Fibroblast of skin of left quadriceps (primary cell): ENCODE measurements at places on chromosomes 7 and 10.

DNA sequence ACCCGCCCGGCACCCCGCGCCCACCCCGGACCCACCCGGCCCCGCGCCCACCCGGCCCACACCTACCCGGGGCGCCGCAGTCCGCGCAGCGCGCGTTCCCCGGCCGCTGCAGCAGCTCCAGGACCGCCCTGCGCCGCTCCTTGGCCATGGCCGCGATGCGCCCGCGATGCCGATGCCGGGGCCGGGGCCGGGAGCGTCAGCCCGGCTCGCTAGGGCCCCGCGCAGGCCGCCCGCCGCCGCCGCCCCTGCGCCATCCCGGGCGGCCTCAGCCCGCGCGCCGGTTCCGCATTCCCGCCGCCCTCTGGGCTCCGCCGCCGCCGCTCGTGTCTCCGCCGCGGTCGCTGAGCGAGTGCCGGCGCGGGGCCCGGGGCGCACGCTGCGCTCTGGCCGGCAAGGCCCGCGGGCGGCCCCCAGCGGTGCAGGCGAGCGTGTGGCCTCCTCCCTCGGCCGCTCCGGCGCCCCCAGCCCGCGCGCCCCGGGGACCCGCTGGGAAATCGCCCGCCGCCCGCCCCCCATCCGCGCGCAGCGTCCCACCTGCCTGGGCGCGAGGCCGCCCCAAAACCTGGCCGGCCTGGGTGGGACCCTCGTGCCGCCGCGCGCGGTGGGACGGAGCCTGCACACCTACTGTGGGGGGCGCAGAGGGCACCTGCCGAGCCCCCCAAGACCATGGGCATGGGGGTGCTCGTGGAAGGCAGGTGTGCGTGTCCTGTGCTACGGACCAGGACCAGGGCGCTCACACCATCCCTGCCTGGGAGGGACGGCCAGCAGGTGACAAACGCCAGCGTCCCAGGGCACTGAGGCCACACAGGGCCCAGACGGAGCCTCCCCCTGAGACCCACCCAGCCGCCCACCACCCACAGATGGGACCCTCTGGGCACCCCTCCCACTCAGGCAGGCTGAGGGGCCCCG, at the start of gene ADAP1:
Gene ADAP1, minus strand, starts transcription at position 351 of the 909 bp plus-strand sequence. Its CDS starts 203 bp downstream, at position 148.
- peak; percentile 2 for DNase-seq

GRCh38 chr7:94241402-94241925, 153.2 kb upstream of the COL1A2 start:
- no peak for DNase-seq

- no peak for DNase-seq
Measured at GRCh38 chr10:123558651-123559050, 107.5 kb upstream of the GPR26 start.

GRCh38 chr7:71470830-71471229, 338.9 kb downstream of the GALNT17 start:
- no peak for DNase-seq

DNA sequence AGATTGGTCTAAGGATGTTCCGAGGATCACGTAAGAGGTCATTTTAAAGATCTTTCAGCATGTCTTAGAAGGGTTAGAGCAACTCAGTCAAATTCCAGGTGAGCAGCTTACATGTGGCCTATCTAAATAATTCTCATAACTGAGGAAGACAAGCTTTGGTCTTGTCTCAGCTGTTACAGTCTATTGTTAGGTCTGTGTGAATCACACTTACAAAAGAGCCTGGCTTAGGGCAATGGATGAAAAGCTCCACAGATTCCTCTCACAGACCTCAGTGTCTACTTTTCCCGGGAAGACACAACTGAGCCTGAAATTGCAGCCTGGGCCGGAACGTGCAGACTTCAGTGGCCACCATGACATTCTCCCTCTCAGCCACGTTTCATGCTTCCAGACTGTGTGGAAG, 173.1 kb downstream of the INHBA start:
- no peak for DNase-seq

GRCh38 chr10:16724509-16724908, 92.7 kb downstream of the RSU1 start:
- DNase-seq = no peak

GRCh38 chr7:107179326-107180164, 10.7 kb downstream of the HBP1 start:
- DNase-seq = peak; percentile 26

DNA sequence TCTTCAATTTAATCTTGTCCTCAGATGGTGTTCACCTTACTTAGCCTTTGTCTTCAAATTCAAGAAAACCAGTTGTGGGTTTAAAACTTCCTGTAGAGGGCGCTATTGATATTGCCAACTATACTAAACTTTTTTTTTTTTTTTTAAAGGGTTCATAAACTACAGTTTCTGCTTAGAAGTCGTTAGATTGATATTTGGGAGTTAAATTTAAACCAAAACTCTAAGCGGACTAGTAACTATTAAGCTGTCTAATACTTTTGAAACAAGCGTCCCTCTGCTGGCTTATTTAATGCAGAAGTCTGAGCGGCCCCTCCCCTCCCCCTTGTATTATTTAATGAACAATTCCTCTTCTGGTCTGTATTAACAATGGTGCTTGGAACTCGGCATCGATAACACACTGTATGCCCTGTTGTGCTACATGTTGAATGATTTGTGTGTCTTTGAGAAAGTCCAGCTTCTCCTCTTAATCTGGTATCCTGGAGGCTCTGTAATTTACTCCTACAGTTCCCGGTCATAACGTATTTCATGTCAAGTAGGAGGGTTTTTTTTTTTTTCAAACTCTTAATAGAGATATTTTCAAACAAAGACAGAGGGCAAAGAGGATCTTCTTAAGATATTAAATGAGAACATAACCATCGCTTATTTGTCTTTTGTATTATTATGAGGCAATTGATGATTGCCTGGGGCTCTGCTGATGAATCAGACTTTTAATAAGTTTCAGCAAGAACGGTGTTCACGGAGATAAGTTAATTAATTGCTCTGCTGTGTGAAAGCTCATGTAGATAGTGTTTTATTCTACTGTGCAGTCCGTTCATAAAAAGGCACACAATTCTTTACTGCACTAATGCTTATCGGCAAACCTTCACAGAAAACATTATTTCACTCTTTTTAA, 22.6 kb upstream of the CREB5 start:
- DNase-seq = peak; percentile 61

GRCh38 chr10:129075508-129075907, 391.5 kb upstream of the MGMT start:
- no peak for DNase-seq

- DNase-seq = no peak
Measured at GRCh38 chr10:80855348-80855971, 317.8 kb downstream of the SH2D4B start.

DNA sequence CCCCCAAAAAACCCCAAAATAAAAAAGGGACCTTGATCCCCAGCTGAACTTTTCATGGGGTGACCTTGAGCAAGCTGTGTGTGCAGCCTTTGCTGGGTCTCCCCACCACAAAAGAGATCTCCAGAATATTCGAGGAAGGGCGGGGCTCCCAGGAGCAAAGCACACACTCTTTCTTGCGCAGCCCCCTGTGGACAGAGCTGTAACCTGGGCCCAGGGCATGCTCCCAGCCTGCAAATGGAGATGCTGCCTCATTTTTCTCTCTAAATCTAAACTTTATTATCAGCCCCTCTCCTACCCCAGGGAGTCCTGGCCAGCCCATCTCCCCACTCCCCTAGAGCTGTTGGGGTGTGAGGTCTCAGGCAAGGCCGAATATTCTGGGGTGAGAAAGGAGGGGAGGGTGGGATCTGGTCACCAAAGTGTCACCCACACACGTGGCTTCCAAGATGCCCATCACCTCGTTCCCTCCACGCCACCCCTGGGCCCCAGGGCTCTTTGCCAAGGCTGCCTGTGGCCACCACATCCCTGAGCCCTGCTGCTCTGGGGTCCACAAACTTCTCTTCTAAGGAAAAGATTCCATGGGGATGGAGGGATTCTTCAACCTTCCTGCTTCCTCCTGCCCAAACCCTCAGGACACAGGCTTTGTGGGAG, 1.7 kb upstream of the CALML3 start:
- DNase-seq = no peak

DNA sequence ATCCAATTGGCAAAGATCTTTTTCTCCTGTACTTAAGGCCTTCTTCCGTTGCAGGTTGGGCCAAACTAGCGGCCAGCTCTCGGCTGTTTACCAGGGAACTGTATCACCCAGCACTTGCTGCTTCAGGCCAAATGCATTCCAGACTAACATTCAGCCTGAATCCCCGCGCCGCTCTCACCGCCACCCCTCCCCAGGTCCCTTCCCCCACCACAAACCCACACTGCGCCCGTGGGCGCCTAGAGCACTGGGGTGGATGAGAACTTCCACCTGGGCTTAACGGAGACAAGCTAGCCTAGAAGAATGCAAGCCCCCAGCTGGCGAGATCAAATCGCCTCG, 676 bp downstream of the TCAF1 start:
- no peak for DNase-seq

- peak; percentile 47 for DNase-seq
Measured at GRCh38 chr7:137886746-137887145, 40.0 kb upstream of the DGKI start.

DNA sequence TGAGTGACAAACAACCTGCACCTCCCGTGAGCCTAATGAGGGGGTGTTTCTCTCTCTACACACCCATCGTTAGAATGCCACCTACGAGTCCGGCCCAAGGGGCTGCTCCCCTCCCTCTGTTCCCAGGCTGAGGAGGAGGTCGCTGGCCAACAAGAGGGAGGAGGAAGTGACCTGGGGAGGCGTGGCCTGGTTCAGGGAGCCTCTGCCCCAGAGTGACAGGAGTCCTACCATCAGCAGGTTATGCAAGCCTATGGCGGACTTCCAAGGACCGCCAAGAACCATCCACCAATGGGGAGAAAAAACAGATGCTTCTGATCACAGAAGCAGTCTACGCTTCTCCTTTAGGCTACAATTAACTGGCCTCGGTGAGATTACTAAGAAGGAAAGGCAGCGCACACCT, 12.3 kb upstream of the EGFR start:
- no peak for DNase-seq

DNA sequence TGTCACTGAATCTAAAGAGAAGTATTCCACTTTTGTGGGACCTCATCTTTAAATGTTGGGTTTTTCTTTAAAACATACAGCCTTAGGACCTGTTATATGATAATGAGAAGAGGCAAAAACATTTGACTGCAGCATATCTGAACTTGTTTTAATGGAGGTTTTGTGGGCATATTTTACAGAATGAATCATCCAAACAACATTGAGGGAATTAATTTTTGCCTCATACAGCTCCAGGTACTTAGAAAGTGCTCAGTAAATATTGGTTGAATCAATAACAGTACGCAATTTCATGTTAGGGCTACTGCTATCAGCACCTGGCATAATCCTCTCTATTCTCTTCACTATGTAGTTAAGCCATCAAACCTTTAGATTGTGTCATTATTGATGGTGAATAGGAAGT, 115.9 kb downstream of the MALRD1 start:
- DNase-seq = no peak

DNA sequence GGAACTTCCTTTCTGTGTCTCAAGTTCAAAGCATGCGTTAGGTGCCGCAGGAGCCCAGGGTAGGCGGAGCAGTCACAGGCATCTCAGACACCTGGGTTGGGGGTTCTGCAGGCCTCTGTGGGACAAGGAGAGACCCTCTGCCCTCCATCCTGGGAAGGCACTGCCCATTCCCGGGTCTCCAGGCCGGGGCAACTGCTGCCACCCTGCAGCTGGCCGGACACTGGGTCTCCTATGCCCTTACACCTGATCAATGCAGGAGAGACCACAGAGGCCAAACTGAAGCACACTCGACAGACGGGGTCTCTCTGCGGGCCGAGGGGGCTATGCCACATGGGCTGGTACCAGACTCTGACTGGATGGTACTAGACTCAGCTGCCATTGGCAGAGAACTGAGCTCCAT, 36.9 kb downstream of the YKT6 start:
- no peak for DNase-seq

- DNase-seq = no peak
Measured at GRCh38 chr10:132534391-132535064, 3.1 kb upstream of the INPP5A start.

- DNase-seq = no peak
Measured at GRCh38 chr7:39461263-39461820, 104.9 kb upstream of the YAE1 start.

DNA sequence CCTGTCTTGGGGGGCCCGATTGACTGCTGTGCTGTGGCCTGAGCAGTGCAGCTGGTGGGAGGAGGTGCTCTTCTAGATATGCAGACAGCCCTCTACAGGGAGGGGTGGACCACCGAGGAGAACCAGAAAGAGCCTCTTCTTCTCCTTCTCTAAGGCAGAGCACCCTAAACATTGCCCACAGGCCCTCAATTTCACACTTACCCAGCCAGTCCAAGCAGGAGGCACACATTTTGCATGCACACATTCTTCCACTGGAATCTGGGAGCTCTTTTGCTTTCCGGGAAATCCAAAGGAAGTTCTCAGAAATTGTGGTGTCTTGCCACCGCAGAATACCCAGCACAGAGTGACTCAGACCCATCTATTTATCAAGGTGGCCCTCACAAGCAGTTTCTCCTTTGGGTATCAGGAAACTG, 45.8 kb downstream of the EEPD1 start:
- no peak for DNase-seq

DNA sequence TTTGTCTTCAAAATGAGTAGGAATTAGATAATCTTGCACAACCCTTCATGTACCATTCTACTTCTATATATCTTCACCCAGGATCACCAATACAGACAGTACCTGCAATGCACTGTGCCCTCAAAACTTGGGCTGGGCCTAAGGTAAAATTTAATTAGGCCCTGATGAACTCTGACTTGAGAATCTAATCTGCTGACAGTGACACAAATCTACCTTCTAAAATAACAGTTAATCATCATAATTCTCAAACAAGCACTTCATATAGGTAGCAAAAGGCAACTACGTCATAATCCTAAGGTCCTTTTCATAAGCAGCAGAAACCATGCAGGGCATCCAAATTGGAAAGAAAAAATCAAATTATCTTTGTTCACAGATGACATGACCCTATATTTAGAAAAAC, 4.1 kb downstream of the ZNF25 start:
- DNase-seq = no peak

DNA sequence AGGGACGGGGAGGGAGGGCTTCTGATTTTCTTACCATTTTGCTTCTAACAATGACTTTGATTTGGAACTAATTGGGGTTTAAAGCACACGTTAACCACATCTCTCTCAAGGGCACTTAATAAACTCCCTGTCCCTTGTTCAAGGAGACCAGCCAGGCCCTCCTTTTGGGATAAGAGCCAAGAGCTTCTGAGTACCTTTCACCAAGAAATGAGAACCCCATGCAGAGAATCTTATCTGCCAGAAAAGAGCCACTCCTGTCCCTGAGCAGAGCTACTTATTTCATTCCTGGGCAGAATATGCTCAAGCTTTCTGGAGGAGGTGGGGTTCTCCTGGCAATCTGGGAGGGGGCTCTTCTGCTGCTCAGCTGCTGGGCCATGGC, 574.6 kb downstream of the GALNT17 start:
- DNase-seq = no peak

GRCh38 chr7:36349626-36350025, 40.0 kb upstream of the ANLN start:
- DNase-seq = no peak

GRCh38 chr7:45636733-45637132, 62.6 kb downstream of the ADCY1 start:
- no peak for DNase-seq

GRCh38 chr10:78547905-78548304, 514.2 kb downstream of the RPS24 start:
- no peak for DNase-seq
